ENCODE measurements at places on chromosomes 2 and 18.

DNA sequence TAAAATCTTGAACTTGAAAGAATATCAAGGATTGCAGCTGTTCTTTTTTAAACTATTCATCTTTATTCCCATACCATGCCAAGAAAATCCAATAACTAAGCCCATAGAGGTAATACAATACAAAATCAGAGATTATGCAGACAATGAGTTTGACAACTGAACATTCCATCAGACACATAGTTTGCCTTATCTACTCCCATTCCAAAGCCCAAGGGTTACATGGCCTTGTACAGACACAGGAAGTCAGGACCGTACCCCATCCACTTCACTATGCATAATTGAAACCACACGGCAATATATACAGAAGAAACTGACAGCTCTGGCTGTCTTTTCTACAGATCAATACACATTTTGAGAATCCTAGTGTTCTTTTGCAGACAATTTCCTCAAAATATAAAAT lies 181.3 kb downstream of the TMX3 start:
- DNase-seq, result no peak

DNA sequence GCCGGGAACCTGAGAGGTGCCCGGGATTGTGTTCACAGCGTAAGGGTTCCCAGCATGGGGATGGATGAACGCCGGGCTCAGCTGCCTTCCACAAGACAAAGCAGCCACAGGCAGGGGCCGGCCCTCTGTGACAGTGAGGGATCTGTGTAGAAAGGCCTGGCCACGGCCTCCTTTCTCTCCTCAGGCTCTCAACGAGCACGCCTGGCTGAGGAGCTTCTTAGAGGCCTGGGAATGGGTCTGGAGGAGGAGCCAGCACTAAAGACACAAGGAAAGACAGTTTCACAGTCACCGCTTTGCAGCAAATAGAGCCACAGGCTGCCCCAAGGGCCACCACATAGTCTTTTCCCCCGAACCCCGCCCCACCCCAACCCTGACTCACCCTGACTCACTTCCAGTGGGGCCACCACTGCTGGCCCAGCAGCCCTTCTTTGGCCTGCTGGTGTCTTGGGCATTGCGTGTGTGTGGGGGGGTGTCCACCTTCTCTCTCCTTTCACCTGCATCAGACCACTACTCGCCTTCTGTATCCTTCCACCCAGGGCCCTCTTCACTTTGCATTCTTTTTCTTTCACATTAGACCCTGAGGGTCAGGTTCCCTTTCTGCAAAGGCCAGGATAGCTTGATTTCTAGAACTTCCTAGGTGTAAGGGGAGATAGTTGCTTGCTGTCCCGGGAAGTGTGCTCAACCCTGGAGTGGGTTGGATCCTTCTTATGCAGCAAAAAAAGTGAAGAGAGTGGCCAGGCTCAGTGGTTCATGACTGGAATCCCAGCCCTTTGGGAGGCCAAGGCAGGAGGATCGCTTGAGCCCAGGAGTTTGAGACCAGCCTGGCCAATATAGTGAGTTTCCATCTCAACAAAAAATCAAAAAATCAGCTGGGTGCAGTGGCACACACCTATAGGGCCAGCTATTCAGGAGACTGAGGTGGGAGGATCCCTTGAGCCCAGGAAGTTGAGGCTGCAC lies 19.3 kb upstream of the HPCAL1 start:
- no peak for DNase-seq

DNA sequence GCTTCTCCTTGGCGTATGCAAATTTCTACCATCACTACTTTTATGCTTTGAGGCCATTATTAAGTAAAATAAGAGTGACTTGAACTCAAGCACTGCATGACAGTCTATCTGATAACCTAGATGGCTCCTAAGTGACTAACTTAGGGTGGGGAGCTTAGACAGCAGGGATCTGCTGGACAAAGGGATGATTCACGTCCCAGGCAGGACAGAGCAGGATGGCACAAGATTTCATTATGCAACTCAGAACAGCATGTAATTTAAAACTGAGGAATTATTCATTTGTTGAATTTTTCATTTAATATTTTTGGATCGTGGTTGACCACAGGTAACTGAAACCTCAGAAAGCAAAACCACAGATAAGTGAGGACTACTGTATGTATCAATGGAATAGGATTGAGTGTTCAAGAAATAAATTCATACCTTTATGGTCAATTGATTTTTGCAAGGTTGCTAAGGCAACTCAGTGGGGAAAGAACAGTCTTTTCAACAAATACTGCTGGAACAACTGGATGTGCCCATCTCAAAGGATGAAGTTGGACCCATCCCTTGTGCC lies 115.3 kb downstream of the MBD2 start:
- DNase-seq, result no peak

DNA sequence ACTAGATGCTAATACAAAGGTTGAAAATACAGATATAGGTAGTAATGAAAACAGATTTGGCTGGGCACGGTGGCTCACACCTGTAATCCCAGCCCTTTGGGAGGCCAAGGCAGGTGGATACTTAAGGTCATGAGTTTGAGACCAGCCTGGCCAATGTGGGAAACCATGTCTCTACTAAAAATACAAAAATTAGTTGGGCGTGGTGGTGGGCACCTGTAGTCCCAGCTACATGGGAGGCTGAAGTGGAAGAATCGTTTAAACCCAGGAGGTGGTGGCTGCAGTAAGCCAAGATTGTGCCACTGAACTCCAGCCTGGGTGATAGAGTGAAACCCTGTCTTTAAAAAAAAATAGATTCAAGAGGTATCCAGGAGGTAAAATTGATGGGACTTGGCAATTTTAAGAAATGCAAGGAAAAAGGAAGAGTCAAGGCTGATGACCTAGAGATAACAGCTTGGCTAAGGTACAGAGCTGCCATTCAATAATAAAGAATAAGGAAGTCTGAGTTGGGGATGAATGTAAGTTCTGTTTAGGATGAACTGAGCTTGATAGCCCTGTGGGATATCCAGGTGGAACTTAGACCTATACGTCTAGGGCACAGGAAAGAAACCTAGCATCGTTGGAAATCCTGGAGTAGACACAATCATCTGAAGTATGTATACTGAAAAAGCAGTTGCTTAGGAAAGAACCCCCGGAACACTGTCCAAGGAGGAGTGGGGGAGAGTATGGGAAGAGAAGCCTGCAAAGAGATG lies 9.1 kb downstream of the MAT2A start:
- no peak for DNase-seq

DNA sequence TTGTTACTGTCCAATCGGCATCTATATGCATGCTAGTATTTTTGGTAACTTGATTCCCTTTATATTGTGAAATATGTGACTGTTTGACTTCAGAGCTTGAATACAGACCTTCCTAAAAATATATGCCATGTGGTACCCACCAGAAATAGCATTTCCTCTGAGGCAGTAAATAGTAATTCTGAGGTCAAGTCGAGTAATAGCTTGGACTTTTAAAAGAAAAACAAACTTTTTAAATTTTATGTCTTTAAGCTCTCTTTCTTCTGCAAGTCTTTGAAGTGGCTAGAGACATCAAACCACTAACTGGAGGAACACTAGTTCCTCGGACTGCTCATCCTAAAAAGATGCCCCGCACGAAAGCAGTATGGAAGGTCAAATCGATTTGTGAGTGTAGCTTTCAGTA lies 396.8 kb upstream of the SLC14A2 start:
- DNase-seq, result no peak

DNA sequence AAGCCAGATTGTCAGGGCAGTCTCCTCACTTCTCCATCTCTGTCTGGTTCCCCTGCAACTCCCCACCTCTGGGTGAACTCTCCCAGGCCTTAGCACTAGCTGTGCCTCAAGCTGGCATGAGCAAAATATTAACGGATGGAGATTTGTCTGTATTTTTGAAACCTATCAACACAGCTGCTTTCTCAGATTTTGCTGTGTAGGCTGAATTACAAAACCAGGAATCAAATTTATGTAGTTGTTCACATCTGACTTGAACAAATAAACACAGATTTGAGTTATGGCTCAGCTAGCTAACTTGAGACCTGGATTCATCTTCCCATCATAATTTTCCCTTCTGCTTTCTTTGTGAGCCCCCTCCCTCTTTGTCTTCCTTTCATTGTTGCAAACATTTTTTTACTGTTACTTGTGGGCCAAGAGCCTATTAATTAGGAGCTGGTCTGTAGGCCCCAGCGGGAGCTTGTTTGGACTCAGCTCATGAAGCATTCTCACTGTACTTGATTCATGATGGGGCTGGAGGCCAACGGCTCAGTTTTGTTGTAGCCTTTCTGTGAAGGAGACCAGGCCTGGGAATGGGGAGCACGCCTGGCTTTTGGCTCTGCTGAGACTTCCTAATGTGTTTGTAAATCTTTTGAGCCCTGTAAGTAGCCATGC lies 164.1 kb upstream of the GATA6 start:
- DNase-seq, result no peak

DNA sequence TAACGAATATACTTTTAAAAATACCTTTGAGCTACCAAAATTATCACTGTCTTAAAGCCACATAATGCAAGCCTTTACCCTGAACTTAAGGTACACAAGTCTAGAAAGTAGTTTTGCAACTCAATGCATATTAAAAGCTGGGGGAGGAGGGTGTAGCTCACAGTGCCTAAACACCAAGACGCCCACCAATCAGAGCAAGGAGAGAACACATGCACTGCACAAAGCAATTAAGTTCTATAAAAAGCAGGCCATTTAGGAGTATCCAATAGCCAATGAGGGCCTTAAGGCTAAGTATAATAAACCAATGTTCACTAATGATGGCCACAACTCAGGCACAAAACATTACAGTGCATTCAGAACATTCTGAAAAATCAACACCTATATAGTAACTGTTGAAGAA lies 16.2 kb downstream of the TRIP12 start:
- DNase-seq, result no peak

- DNase-seq, result no peak
Observed at GRCh38 chr2:120290737-120291136, 38.1 kb downstream of the RALB start.

DNA sequence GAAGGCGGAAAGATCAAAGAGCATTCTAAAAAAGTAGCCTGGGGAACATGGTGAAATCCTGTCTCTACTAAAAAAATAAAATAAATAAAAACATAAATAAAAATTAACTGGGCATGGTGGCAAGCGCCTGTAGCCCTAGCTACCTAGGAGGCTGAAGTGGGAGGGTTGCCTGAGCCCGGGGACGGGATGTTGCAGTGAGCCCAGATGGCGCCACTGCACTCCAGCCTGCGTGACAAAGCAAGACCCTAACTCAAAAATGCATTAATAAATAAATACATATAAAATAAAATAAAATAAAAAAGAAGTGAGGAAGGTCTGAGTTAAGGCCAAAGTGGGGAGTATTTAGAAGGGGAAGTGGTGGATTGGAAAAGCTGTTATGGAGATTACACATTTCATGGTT lies 1.3 kb upstream of the PSMD14 start:
- no peak for DNase-seq

DNA sequence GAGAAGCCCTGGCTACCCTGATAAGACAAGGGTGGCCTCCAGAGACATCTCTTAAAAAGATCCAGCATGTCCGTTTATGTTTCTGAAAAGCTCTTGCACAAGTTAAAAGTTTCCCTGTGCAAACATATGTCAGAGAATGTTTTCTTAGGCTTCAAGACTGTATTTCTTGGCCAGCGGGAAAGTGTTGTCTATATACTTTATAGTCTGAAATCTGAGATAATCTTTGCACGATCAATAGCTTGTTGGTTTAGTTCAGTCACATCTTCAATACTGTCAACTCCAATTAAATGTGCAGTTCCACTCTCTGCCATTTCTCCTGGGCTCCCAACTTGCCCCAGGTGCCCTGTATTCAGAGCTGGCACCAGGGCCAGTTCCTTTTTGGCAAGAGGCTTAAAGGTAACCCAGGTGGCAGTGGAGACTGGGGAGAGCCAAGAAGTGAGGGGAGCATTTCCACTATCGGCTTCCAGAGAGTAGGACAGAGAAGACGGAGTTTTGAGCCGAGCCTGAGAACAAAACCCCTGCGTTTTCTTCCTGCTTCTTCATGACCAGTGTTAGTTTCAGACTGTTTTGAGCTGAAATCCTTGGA lies 64.4 kb downstream of the ACOXL start:
- no peak for DNase-seq

- no peak for DNase-seq
Observed at GRCh38 chr2:142190805-142191204, 60.0 kb upstream of the LRP1B start.

DNA sequence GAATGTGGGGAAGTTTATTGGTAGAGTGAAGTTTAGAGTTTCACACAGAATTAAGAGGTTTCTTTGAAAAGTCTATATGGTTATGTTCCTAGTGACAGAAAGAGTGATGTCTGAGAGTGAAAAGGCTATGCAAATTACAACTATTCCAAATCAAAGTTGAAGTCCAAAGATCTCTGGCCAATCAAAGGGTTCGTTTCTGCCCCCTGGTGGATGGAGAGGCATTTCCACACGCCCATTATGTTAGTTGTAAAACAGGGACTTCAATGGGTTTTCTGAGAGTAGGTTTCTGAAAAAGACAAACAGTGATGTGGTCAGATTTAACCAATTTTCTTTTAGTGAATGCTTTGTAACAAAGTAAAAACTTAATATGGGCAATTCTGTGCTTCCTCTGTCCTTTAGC lies 441.5 kb upstream of the POU3F3 start:
- DNase-seq, result no peak

DNA sequence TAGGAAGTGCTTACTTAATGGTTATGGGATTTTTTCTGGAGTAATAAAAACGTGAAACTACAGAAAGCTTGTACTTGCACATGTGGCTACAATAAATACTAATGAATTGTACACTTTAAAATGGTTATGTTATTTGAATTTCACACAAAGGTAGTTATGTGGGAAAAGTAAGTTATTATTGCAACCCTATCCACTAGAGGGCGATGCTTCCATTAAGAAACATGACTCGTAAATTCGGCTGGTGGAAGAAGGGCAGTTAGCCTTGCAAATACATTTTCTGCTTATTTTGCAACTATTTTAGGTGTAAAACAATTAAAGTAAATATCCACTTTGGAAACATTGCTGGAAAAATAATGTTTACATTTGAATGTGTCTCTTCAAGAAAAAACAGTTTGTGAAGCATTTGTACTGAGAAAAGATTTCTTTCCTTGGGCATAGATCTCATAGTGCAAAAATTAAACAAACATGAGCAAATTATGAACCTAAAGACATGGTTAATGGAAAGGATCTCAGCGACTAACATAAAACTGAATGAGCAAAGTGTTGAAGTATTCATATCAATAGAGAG lies 68.1 kb upstream of the CSRNP3 start:
- DNase-seq, result no peak

DNA sequence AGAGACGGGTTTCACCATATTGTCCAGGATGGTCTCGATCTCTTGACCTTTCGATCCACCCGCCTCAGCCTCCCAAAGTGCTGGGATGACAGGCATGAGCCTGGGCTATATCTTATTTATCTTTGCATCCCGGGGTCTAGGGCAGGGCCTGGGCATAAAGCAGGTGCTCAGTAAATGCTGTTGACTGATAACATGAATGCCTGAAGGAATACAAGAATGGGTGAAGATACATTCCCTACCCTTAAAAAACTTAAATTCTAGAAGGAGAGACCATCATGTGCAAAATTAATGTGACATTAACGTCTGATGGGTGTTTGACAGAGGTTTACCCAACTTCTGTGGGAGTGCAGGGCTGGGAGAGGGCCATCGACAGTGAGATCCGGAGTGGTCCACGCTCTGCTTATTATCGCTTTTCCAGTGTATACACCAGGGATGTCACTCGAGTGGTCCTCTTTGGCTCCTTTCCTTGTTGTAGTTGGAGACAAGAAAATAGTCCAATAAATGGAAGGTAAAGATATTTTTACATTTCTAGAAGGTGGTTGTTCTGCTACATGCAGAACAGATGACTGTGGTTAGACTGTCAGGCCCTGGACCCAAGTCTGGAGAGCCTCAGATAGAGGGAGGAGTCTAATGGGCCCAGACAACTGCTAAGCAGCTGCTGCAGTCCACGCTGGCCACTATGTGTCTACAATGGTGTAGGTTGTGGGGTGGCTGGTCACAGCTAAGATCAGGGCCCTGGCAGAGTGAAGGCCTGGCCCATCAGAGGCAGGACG lies 131.7 kb downstream of the MYCN start:
- DNase-seq, result no peak

GRCh38 chr2:166921261-166921896 lies 33.1 kb downstream of the XIRP2 start:
- no peak for DNase-seq

Data from SHP77 treated with DMSO at 0.1 percent for 48 hours (cell line).